Cerebellar nuclear complex (tissue), 1 donor: ENCODE measurements at places on chromosomes 16 and 17.

DNA sequence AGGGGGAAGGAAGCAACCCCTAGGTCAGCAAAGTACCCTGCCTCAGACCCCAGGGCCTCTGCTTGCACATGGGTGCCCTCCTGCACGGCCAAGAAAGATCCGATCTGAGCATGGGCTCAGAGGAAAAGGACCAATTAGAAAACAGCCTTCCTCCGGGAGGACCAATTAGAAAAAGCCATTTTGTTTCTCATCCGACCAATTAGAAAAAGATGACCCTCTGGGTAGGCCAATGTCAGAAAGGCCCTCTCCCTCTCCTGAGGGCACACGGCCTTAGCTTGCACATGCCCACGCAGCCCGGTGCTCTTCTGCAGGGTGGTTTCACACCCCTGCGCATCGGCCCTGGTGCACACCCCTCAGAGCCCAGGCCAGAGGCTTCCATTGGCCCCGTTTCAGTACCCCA is 5.1 kb upstream of the CISD3 start:
- DNase-seq: no peak

GRCh38 chr17:57016764-57017116 is 38.8 kb downstream of the SCPEP1 start:
- DNase-seq: no peak

GRCh38 chr17:43631429-43631828 is 30.3 kb downstream of the MEOX1 start:
- DNase-seq: no peak

- no peak for DNase-seq
These were observed 34.1 kb upstream of the ABCA6 start for GRCh38 chr17:69175625-69176456.

GRCh38 chr16:12575288-12575687 is 228.4 kb downstream of the CPPED1 start:
- no peak for DNase-seq

- DNase-seq: no peak
These were observed 104.1 kb upstream of the TMEM132E start for GRCh38 chr17:34475296-34475695.

DNA sequence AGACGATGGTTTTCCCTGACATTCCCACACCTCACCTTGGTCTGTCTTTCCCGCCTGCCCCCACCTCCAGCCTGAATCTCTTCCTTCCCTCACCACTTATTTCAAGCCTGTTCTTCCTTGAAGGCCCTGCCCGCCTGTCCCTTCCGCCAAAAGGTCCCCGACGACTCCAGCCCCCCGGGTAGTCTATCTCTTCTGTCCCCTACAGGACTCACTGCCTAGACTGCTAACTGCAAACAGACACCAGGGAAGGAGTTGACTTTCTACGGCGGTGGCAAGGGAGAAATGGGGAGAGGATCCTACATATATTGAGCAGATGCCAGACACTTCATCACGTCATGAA is 53.7 kb downstream of the NT5M start:
- no peak for DNase-seq

DNA sequence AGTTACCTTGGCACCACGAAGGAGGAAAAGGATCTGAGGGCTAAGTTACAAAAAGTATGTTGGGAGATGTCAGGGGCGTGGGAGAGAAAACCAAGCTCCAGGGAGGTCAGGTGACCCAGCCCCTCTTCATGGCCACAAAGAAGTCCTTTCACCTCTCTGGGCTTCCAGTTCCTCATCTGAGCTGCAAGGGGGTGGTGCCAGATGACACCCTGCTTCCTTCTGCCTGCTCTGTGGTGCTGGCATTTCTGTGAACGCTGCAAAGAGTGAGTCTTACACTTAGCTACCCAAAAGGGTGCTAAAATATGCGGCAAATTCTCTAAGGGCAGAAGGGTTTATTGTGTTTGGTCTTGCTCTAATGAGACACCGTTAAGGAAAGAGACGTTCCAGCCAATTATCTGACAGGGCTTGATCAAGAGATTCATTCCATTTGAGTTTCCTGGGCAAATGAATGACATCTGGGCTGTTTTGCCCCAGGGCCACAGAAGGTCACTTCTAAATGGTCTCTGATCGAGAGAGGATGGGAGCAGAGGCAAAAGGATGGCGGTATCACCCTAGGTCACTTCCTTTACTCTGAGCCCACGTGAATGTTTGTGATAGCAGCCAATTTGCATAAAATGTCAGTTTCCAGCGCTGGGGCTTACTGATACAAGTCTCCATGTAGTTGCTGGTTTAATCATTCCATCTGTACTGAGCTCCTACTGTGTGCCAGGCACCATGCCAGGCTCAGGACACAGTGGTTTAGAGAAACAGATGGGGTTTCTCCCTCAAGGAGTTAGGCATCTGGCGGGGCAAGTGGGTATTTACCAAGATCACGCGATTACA is 210.2 kb downstream of the KATNIP start:
- DNase-seq: no peak

DNA sequence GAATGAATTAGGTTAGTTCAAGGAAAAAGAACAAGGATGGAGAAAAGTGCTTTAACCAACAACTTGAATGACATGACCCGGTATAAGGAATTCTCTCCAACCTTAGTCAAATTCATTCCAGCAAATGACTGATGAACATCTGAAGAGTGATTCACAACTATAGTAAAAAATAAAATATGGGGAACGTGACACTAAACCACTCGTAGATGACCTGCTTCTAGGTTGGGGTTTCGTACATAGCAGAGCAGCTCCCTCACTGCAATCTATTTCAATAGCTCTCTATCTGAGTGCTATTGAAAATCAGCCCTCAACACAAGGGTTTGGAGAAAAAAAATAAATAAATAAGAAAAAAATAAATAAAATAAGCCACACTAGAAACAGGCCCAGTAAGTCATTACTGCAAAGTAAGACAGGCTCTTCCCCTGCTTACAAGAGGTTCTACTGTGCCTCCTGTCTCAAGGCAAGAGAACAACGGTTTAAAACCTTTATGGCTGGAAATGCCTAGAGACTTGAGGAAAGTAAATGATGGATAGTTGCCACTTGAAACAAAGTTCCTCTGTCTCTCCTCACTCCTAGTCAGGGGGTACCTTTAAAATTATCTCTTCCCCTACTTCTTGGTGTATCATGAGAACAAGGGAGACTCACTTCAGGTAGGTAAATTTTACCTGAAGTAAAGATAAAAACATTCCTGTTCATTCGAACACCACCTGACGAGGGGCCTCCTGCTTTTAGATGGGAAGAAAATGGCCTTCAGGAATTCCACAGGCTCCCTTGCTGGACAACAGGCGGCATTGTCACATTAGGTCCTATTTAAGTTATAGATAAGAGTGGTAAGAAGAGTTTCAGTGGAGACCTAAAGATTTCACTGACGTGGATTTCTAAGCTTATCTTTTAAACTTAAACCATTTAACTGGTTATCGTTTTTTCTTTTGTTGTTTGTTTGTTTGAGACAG is 20.5 kb downstream of the COG7 start:
- DNase-seq: no peak

DNA sequence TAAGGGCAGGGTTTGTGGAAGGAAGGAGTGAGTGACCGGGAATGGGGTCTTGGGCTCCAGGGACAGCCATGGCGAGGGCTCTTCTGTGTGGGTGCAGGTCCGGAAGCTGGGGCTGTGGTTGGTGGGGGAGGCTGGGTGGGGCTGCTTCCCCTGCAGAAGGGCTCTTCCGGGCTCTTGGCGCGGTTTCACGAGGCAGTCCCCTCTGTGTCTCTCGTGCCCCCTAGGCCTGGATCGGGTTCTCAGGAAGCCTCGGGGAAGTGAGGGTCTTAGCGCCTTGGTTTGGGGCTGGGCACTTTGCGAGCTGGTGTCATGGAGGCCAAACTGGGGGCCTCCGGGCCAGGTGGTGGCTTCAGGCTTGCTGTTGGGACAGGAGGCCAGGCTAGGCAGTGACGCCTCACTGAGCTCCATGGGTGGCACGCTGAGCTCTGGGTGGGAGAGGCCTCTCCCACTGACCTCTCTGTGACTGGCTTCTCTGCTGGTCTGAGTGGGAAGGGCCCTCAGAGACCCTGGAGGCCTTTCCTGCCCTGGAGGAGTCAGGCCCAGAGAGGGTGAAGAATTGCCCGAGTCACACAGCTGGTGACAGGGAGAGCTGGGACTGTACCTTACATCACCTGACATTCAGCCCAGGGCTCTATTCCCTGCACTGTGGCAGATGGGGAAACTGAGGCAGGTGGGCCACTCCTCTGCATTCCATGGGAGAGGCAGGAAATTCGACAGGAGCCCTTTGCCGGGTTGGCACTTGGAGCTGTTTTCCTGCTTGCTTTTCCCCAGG is 8.2 kb downstream of the ADCY7 start:
- DNase-seq: no peak

- no peak for DNase-seq
These were observed 140.0 kb downstream of the CHD9NB start for GRCh38 chr16:52912565-52913173.
